ENCODE measurements at places on chromosomes 6 and 20.

DNA sequence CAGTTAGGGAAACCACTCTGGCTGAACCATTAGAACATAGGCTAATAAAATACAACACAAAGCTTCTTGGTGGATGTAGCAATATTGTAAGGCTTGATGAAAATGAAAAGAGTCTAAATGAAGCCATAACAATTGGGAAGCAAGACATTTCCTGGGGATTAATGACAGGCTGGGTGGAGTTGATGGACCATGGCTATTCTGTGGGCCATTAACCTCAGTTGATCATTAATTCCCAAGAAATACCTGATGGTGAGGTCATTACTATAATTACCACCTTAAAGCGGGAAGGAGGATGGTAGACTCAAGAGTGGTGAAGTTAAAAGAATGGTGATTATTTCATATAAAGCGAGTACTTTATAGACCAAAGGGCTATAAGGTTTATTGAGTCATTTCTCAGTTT is 455.8 kb upstream of the MAP3K7 start:
- no peak for DNase-seq

DNA sequence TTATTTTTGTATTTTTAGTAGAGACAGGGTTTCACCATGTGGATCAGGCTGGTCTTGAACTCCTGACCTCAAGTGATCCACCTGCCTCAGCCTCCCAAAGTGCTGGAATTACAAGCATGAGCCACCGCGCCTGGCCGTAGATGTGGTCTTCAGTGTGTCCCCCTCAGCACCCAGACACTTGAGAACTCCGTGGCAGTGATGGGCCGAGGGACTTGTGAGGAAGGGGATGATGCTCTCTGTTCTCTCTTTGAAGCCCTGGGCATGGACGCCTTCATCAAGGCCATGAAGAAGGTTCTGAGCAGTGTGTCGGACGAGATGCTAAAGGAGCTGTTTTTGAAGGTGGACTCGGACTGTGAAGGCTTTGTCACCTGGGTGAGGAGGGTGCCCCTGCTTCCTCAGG is 16.9 kb downstream of the EFCAB8 start:
- DNase-seq = no peak

GRCh38 chr20:38804682-38805501 is 605 bp upstream of the PPP1R16B start:
- DNase-seq = peak; percentile 42

- DNase-seq = no peak
These were observed 1.8 kb downstream of the EPHA7 start for GRCh38 chr6:93417421-93418013.

DNA sequence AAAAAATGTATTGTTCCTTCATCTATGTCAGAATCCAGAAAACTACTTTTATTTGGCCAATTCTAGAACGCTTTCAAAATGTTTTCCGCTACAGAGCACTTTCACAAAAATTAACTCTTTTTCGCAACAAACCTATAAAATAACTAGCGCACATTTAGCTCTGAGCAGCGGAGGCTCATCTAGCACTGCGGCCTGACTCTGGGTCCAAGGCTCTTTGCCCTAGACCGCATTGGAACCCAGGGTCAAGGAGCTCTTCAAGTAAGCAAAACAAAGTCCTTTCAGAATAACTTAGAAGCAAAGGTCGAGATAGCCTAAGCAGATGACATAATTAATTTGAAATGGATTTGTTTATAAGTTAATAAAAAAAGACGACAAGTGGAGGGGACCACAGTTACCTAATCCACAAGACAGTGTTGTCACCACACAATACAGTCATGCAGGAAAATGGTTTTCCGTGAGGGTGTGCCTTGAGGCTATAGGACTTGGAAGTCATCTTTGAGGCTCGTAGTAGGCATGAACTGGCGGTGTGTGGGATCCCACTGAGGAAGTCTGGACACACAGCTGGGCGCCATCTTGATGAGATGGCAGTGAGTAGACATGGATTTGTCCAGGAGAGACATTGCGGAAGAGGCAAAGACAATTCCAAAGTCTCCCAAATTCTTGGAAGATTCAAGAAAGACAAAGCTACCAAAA is 29.2 kb upstream of the IRF4 start:
- DNase-seq = no peak

- no peak for DNase-seq
These were observed 31.8 kb upstream of the HBS1L start for GRCh38 chr6:135086414-135086764.

DNA sequence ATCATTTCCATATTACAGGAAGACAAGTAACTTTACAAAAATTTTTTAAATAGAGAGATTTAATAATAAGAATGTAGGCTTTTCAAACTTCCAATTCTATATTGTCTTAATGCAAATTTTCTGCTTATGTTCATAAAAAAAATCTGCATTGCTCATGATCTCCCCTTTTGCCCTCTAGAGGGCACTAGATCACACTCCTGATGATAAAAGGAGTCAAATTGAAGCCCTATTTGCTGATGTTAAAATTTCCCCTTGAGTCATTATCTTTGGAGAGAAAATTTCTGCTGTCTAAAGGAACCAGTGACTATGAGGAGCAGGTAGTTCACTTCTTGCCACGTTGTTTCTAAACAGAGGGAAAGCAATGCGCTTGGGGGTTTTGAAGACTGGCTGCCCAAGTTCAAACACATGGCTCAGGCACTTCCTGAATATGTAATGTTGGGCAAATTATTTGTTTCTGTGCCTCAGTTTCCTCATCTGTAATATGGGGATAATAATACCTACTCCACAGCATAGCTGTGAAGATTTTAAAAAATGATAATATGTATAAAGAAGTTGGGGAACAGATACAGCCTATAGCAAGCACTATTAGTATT is 874.2 kb downstream of the TFAP2A start:
- DNase-seq = no peak

GRCh38 chr6:25130518-25130917 is 148.7 kb upstream of the CARMIL1 start:
- no peak for DNase-seq

- DNase-seq = no peak
These were observed 1.4 kb downstream of the SAMD5 start for GRCh38 chr6:147509891-147510290.

GRCh38 chr20:21936261-21936660 is 230.8 kb downstream of the PAX1 start:
- no peak for DNase-seq

DNA sequence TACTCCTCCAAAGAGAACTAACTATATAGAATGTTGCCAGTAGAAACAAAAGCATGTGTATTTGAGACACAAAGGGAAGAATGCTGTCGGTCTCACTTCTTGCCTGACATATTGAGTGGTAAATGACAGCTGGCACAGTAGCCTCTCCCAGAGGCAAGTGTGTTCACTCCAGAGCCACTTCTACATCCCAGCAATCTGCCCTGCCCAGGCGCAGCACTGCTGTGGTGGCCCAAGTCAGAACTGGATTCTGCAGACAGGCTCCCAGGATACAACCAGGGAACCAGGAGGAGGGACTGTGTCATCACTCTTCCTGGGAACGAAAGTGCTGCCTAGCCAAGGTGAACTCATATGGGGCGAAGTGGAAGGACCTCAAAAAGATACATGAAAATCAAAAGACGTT is 103.2 kb upstream of the ARMC2 start:
- DNase-seq = no peak

- DNase-seq = no peak
These were observed 216.8 kb upstream of the DTNBP1 start for GRCh38 chr6:15879371-15880261.

DNA sequence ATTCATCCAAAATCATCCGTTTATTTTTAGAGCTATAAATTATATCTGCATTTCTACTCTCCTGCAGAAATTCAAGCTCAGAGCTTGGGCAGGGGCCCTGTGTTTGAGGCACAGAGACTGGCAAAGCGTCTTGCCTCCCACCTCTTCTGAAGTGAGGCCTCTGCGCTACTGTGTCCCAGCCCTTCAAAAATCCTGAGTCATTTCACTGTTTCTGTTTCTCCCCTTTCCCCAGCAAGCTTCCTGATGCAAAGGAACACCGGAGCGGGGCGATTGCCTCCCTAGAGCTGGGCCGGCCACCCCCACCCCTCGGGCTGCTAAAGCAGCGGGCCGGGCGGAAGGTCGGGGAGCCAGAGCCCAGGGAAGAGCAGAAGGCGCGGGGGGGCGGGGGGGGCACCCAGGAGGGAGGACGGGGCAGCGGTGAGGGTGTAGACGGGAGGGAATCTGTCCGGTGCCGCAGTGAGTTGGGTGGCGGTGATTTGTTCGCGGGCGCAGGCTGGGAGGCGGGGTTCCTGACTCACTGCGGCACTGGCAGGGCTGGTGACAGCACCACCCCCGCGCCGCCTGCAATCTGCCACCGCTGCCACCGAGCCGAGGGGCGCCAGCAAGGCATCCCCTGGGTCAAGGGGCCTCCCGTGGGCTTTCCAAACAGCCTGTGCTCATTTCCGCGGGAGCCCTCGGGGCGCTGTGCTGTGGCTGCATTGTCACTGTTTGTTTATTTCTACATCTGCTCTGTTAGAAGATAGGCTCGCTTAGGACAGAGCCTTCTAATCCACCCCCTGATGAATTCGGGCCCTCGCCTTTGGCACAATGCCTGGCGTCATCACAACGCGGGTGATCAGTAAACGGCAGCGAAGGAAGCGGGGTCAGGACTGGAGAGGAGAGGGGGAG is 46.5 kb upstream of the SNAP25 start:
- DNase-seq = peak; percentile 27

DNA sequence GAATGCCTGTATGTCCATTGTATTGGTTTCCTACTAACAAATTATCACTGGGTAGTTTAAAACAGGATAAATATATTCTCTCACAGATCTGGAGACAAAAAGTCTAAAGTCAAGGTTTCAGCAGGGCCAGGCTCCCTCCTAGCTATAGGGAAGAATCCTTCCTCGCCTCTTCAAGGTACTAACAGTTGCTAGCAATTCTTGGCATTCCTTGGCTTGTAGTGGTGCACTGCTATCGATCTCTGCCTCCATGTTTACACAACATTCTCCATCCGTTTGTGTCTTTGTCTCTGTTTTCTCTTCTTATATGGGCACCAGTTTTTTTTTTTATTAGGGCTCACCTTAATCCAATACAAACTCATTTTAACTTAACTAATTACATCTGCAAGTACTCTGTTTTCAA is 48.9 kb downstream of the OR2B6 start:
- DNase-seq = no peak

- no peak for DNase-seq
These were observed at the start of gene PTGIS for GRCh38 chr20:49567421-49568277. Gene PTGIS (minus strand): TSS chr20:49568137. CDS start chr20:49568116, 21 bp downstream.

- no peak for DNase-seq
These were observed 297.3 kb upstream of the KCNQ5 start for GRCh38 chr6:72324591-72324990.

DNA sequence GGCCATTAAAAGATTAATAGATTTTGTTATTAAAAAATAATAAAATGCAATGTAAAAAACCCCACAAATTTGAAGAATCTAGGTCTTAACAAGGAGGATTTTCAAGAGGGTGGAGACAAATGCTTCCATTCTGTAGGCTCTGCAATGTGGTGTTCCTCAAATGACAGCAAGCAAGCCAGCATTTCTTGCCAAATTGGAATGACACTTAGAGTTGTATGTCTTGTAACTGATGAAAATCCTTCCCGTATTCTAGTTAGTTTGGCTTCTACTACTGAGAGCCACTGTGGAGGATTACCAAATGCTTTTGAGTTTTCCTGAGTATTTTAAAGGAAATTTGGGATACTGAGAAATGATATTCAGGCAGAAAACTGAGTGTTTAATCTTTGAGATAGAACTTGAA is 1225.5 kb upstream of the CITED2 start:
- DNase-seq = no peak

DNA sequence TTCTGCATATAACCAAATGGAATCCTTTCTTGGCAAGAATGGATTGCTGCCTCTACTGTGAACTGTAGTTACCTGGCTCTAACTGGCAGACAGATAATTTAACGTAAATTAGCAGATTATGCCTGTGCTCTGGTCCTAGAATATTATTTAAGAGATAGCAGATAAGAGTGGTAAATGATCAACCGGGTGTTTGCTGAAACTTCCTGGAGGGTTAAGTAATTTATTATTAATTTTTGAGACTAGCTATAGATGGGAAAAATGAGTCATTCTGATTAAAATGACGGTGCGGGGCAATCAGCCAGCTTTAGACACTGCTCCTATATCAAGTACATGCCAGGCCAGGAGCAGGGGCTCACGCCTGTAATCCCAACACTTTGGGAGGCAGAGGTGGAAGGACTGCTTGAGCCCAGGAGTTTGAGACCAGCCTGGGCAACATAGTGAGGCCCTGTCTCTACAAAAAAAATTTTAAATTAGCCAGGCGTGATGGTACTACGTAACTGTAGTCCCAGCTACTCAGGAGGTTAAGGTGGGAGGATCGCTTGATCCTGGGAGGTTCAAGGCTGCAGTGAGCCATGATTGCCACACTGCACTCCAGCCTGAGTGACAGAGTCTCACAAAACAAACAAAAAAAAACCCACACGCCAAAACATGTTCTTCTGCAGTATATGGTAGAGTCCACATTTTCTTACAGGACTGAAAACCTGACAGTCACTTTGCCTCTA is 22.6 kb downstream of the B4GALT5 start:
- DNase-seq = no peak

DNA sequence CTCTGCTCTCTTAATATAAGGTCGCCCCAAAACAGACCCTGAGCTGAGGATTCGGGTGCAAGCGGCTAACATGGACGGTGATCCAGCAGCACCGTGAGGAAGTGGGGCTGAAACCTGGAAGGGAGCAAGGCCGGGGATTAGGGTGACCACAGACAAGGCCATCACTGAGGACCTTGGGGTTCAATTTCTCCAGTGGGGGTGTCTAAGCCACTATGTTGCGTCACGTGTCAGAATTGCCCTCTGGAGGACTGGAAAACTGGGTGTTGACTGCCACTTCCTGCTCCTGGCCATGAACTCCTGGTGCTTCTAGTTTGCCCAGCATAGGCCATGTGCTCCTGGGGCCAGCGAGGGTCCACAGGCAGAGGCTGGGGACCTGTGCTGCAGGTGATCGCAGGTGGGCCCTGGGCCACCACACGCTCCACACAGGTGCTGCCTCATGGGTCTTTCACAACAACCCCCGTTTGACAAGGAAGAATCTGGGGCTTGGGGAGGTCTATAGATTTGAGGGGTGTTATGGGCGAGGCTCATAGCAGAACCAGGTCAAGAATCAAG is 101.9 kb downstream of the CDH26 start:
- DNase-seq = no peak

GRCh38 chr6:169016758-169017157 is 236.9 kb downstream of the THBS2 start:
- DNase-seq = no peak

- DNase-seq = no peak
These were observed 34.0 kb upstream of the VSTM2L start for GRCh38 chr20:37868851-37869333.

- DNase-seq = no peak
These were observed 19.5 kb downstream of the TMEM151B start for GRCh38 chr6:44289726-44290260.

GRCh38 chr6:111766201-111766857 is 106.9 kb downstream of the FYN start:
- no peak for DNase-seq

GRCh38 chr6:43808412-43808811 is 38.4 kb downstream of the VEGFA start:
- DNase-seq = no peak

GRCh38 chr20:48818481-48818987 is 9.3 kb downstream of the PREX1 start:
- DNase-seq = no peak

Measured in hippocampal formation (tissue), 2 donors.